Upper lobe of left lung (tissue), 6 donors: ENCODE measurements at places on chromosomes 7 and 10. TPM values are rescaled to one million over a fixed set of nuclear protein-coding genes. Genes with fewer than 3 reads are reported as not detected.

- DNase-seq: no peak
- H3K27me3 ChIP-seq: no peaks in the 10 kb centered on the region
- H3K27ac ChIP-seq: no peak overlapping the region
- no peaks in the 10 kb centered on the region for H3K36me3 ChIP-seq
- no peak overlapping the region for H3K4me3 ChIP-seq
These were observed 98.5 kb downstream of the CABCOCO1 start for GRCh38 chr10:61760943-61761824.

GRCh38 chr10:57960406-57960805 lies 307.3 kb downstream of the IPMK start:
- H3K4me1 ChIP-seq: no peaks in the 10 kb centered on the region
- no peak for DNase-seq
- H3K4me3 ChIP-seq: no peak overlapping the region
- H3K27me3 ChIP-seq: no peaks in the 10 kb centered on the region
- no peaks in the 10 kb centered on the region for H3K36me3 ChIP-seq

HMX3 gene
- total RNA-seq: not detected

VSTM4 gene
- 24.3 TPM for total RNA-seq

TMEM213 gene
- not detected for total RNA-seq

DNA sequence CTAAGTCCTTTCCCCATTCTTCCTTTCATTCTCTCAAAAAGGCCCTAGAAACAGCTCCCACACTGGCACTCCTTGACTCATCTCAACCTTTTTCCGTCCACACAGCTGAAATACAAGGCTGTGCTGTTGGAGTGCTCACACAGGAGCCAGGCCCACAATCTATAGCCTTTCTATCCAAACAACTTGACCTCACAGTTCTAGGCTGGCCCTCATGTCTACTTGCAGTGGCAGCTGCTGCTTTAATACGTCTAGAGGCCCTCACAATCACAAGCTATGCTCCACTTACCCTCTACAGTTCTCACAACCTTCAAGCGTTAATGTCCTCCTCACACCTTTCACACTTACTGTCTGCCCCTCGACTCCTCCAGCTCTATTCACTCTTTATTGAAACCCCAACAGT lies 12.0 kb upstream of the LRRC61 start:
- H3K4me3 ChIP-seq: no peak overlapping the region
- H3K27ac ChIP-seq: no peak overlapping the region
- H3K4me1 ChIP-seq: no peaks in the 10 kb centered on the region
- no peaks in the 10 kb centered on the region for H3K27me3 ChIP-seq
- no peak for DNase-seq

PRLHR gene
- not detected for total RNA-seq

- no peak overlapping the region for H3K27ac ChIP-seq
- no peaks in the 10 kb centered on the region for H3K27me3 ChIP-seq
- no peaks in the 10 kb centered on the region for H3K4me1 ChIP-seq
- H3K36me3 ChIP-seq: no peaks in the 10 kb centered on the region
- no peak for DNase-seq
These were observed 65.6 kb upstream of the ZNF716 start for GRCh38 chr7:57384380-57384779.

PARD3 gene
- total RNA-seq: 39.6 TPM

DNA sequence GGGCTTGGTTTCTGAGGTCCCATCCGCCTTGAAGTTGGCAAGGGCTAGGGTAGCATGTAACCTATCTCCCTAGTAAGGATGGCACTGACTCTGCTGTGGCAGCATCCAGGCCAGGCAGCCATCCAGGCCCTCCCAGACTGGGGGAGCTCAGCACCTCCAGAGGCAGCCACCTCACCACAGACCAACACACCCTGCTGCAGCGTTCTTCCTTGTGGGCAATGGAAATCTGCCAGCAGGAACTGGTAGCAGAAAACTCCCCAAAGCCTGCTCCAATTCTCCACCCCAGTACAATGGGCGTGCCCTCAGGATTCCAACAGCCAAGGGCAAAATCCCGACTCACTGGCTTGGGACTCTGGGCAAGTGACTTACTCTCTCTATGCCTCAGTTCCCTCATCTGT lies 27.5 kb downstream of the DLG5 start:
- H3K4me1 ChIP-seq: peaks cover 18% of the 10 kb centered on the region
- H3K27ac ChIP-seq: no peak overlapping the region
- no peak overlapping the region for H3K4me3 ChIP-seq
- no peaks in the 10 kb centered on the region for H3K36me3 ChIP-seq
- no peaks in the 10 kb centered on the region for H3K27me3 ChIP-seq
- peak; percentile 32 for DNase-seq

CALHM1 gene
- total RNA-seq: not detected

GRCh38 chr7:11252011-11252607 lies 278.4 kb downstream of the PHF14 start:
- H3K27me3 ChIP-seq: no peaks in the 10 kb centered on the region
- no peak overlapping the region for H3K4me3 ChIP-seq
- no peak overlapping the region for H3K27ac ChIP-seq
- no peaks in the 10 kb centered on the region for H3K4me1 ChIP-seq
- no peak for DNase-seq

GRCh38 chr7:28173531-28173930 lies 7.1 kb downstream of the JAZF1 start:
- H3K27ac ChIP-seq: no peak overlapping the region
- peaks cover 6% of the 10 kb centered on the region for H3K4me1 ChIP-seq
- H3K36me3 ChIP-seq: no peaks in the 10 kb centered on the region
- H3K4me3 ChIP-seq: no peak overlapping the region
- H3K27me3 ChIP-seq: no peaks in the 10 kb centered on the region
- no peak for DNase-seq

DNA sequence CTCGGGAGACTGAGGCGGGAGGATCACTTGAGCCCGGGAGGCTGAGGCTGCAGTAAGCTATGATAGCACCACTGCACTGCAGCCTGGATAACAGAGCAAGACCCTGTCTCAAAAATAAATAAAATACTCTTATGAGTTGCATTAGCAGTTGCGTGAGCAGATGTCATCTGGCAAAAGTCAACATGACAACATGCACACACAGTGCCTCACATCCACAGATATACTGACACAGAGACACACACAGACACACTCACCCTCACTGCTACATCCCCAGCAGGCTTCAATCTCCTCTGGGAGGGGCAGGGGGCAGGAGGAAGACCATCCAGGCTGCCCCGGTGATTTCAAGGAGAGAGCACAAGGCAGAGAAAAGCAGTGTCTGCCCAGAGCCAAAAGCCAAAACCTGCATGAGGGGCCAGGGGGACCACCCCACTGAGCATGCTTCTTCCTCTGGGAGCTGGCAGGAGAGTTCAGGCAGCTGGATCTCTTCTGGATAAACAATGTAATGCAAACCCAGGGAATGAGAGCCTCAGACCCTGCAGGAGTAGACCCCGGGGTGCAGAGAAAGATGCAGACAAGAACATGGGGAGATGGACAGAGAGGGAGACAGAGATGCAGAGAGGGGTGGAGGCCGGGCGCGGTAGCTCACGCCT lies 9.6 kb upstream of the ELN start:
- no peak overlapping the region for H3K4me3 ChIP-seq
- H3K36me3 ChIP-seq: no peaks in the 10 kb centered on the region
- H3K4me1 ChIP-seq: no peaks in the 10 kb centered on the region
- no peaks in the 10 kb centered on the region for H3K27me3 ChIP-seq
- no peak overlapping the region for H3K27ac ChIP-seq

DNA sequence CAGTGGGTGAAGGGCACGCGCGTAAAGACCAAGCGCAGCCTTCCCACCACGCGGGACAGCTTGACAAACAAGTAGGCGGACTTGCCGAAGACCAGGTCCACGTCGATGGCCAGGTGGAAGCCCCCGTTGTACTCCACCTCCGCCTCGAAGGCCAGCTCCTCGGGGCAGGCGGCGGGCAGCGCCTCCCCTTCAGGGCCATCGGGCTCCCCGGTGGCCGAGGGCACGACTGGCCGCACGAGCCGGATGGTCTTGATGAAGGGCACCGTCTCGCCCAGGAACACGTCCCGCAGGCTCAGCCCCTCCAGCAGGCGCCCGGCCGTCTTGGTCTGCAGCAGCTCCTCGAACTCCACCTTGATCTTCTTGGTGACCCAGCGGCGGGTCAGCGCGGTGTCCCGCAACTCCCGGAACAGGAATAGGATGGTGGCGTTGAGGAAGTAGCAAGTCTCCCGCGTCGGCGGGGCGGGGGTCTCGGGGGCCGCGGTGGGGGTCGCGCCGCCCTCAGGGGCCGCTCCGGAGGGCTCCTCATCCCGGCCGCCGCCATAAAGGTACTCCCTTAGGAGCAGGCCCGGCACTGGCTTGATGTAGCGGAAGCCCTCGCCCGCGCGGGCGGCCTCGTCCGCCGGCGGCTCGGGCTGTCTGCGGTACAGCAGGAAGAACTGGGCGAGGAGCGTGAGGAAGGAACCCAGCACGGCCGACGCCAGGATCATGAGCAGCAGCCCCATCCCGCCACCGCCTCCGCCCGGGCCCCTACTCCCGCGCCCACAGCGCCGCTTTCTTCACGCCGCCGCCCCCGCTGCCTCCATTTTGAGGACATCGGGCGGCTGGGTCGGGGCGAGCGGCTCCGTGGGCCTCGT lies 507 bp downstream of the PDZD8 start:
- peak overlapping the region; percentile 88 for H3K4me3 ChIP-seq
- peak overlapping the region; percentile 96 for H3K27ac ChIP-seq
- no peaks in the 10 kb centered on the region for H3K36me3 ChIP-seq

GRCh38 chr7:102264367-102264891 lies 22.2 kb upstream of the SH2B2 start:
- H3K27me3 ChIP-seq: no peaks in the 10 kb centered on the region
- DNase-seq: no peak
- no peak overlapping the region for H3K27ac ChIP-seq
- H3K36me3 ChIP-seq: no peaks in the 10 kb centered on the region

GRCh38 chr7:15128716-15129115 lies 226.2 kb upstream of the DGKB start:
- H3K4me3 ChIP-seq: no peak overlapping the region
- no peaks in the 10 kb centered on the region for H3K4me1 ChIP-seq
- no peaks in the 10 kb centered on the region for H3K27me3 ChIP-seq
- no peak overlapping the region for H3K27ac ChIP-seq

DNA sequence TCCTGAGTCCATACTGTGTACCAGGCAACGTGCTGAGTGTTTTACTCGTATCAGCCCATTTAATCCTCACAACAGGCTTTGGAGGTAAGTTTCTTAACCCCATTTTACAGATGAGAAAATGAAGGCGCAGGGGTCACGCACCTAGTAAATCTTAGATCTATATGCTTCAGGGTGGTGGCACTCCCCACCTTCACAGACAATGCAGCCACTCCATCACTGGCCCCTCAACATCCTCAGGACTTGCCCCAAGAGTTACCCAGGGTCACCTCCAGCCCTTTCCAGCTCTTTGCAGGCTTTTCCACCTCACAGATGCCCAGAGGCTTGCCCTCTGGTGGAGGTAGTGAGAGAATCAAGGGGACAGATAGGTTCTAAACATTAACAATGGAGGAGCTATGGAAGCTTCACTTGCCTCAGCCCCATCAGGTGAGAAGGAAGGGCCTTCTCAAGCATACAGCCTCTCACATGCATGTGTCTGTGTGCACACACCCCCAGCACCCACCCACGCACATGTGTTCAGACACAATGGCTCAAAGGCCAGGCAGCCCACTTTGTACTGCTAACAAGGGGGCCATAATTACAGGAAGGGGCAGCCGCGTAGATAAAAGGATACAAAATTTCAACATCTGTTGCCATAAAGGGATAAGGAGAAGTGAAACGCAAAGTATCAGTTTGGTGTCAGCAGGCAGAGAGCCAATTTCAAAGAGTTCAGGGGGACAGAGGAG lies 29.1 kb downstream of the DPCD start:
- H3K36me3 ChIP-seq: peaks cover 51% of the 10 kb centered on the region
- no peak overlapping the region for H3K27ac ChIP-seq
- no peak for DNase-seq
- no peak overlapping the region for H3K4me3 ChIP-seq

DNA sequence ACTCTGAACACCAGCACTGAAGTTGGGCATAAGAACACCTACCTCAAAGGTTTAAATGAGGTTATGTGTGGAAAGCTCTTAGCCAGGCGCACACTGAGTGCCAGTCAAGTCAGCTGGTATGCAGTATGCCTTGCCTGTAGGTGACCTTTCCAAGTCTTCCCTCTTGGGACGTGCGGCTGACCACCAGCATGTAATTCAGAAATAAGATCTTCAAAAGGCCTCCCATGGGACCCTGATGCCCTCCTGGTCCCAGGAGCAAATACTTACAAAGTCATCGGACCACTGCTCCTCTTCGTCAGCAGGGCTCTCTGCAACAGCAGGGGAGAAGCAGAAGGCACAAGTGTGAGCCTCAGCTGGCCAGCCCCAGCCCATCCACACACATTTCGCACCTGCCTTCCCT lies 40.8 kb downstream of the BLNK start:
- no peak overlapping the region for H3K27ac ChIP-seq
- H3K36me3 ChIP-seq: no peaks in the 10 kb centered on the region
- H3K4me3 ChIP-seq: no peak overlapping the region

- no peaks in the 10 kb centered on the region for H3K27me3 ChIP-seq
- H3K36me3 ChIP-seq: no peaks in the 10 kb centered on the region
- DNase-seq: no peak
- H3K4me3 ChIP-seq: no peak overlapping the region
These were observed 76.1 kb upstream of the HDAC9 start for GRCh38 chr7:18419456-18419855.

- H3K36me3 ChIP-seq: no peaks in the 10 kb centered on the region
- H3K4me1 ChIP-seq: no peaks in the 10 kb centered on the region
- no peaks in the 10 kb centered on the region for H3K27me3 ChIP-seq
- no peak for DNase-seq
These were observed 809.6 kb upstream of the LRRN3 start for GRCh38 chr7:110281362-110281761.

DNA sequence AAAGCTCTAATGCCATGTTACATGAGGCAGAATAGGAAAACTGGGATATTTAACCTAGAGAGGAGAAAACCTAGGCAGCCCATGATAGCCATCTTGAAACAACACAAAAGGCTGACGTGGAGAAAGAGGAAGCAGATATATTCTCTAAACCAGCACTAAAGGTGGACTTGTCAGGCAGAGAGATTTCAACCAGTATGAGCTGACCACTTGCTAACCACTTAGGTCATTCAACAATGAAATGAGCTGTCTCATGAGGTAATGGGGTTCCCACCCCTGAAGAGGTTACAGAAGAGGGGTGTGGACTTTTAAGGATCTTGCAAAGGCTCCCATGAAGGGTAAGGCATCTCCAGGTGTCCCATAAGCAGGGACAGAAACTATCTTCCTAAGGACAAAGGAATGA lies 26.8 kb upstream of the EGR2 start:
- H3K4me1 ChIP-seq: no peaks in the 10 kb centered on the region
- no peak overlapping the region for H3K27ac ChIP-seq
- no peaks in the 10 kb centered on the region for H3K27me3 ChIP-seq
- no peaks in the 10 kb centered on the region for H3K36me3 ChIP-seq
- DNase-seq: no peak

- peak overlapping the region; percentile 14 for H3K27ac ChIP-seq
- no peaks in the 10 kb centered on the region for H3K27me3 ChIP-seq
- peak; percentile 64 for DNase-seq
These were observed 49.1 kb downstream of the GRB10 start for GRCh38 chr7:50733552-50733951.

OR2A42 gene
- 0.46 TPM for total RNA-seq

GRCh38 chr10:55491712-55492111 lies 690.7 kb upstream of the PCDH15 start:
- no peak overlapping the region for H3K27ac ChIP-seq
- H3K27me3 ChIP-seq: no peaks in the 10 kb centered on the region
- H3K4me3 ChIP-seq: no peak overlapping the region

GTF2I gene
- total RNA-seq: 138 TPM

- no peak overlapping the region for H3K27ac ChIP-seq
- H3K4me1 ChIP-seq: no peaks in the 10 kb centered on the region
- no peak for DNase-seq
These were observed 60.6 kb upstream of the DNAAF5 start for GRCh38 chr7:665736-666453.

GHITM gene
- 118 TPM for total RNA-seq

GRCh38 chr7:44051611-44052220 lies 7.2 kb downstream of the DBNL start:
- H3K4me3 ChIP-seq: no peak overlapping the region
- no peaks in the 10 kb centered on the region for H3K27me3 ChIP-seq

GIMAP5 gene
- 46.1 TPM for total RNA-seq
